GF-D8 (cell line): ENCODE measurements at places on chromosomes 3 and 15.

GRCh38 chr15:59917504-59918157, 86.5 kb upstream of the FOXB1 start:
- DNase-seq = no peak

DNA sequence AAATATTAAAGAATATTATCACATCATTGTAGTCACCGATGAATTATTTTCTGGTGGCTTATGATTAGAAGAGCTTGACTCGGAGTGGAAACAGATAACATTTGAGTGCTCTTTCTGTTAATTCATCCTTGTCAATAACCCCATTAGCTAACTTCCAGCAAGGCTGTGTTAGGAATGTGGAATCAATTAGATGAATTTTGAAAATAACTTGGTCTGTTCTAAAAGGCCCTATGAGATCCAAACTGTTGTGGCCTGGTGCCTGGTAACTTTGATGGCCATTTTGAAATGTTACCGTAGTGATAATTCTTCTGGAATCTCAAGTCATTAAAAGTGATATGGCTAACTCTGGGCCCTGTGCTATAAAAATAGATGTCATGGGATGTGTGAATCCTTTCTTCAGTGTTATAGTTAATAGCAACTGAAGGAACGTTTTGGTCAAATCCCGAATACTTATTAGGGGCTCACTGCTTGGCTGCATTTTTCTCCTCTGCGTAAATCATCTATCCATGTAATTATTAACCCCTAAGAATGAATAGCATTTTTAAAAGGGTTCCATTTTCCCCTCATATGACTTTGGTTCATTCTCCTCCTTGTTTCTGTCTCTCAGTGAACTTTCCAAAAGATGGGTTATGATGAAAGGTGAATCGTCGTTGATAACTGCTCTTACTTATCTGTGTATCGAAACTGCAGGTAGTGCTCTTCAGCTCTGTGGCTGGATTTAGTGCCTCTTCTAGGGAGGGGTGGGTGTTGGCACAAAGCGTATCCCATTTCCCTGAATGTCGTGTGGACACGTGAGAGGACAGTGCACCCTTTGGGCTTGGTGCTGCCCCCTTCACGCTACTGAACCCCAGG, 82.7 kb downstream of the IGF1R start:
- DNase-seq = no peak

- no peak for DNase-seq
Observed at GRCh38 chr15:83057696-83058376, 9.2 kb downstream of the BTBD1 start.

- no peak for DNase-seq
Observed at GRCh38 chr15:31353931-31354330, 27.3 kb downstream of the KLF13 start.

- DNase-seq = no peak
Observed at GRCh38 chr15:77208241-77208640, 137.3 kb upstream of the TSPAN3 start.

DNA sequence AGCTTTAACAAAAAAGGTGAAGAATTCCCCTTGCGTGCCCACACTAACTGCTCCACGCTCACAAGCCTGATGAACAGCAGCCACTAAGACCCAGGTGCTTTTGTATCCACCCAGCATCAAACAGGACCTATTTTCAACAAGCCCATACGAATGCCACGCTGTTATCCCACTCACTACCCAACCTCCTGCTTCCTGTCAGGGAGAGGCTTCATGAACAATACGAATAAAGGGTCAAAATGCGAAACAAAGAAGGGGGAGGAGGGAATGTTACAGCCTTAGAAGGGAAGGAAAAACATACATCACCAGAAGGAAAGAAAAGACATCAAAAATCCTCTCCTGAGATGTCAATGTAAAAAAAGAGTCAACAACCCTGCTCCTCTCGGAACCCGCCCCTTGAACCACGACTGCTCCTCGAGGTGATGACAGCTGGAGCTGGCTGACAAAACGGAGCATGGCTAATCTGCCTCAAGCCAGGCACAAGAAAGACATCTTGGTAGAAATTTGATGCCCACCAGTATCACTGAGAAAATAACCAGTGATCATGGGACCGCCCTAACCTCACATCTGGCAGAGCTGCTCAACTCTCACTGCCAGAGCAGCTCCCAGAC, 9.7 kb downstream of the ERC2 start:
- DNase-seq = no peak

- DNase-seq = no peak
Observed at GRCh38 chr15:74406992-74407705, 26.6 kb downstream of the SEMA7A start.

GRCh38 chr3:196662033-196662432, 22.5 kb downstream of the NRROS start:
- DNase-seq = no peak

DNA sequence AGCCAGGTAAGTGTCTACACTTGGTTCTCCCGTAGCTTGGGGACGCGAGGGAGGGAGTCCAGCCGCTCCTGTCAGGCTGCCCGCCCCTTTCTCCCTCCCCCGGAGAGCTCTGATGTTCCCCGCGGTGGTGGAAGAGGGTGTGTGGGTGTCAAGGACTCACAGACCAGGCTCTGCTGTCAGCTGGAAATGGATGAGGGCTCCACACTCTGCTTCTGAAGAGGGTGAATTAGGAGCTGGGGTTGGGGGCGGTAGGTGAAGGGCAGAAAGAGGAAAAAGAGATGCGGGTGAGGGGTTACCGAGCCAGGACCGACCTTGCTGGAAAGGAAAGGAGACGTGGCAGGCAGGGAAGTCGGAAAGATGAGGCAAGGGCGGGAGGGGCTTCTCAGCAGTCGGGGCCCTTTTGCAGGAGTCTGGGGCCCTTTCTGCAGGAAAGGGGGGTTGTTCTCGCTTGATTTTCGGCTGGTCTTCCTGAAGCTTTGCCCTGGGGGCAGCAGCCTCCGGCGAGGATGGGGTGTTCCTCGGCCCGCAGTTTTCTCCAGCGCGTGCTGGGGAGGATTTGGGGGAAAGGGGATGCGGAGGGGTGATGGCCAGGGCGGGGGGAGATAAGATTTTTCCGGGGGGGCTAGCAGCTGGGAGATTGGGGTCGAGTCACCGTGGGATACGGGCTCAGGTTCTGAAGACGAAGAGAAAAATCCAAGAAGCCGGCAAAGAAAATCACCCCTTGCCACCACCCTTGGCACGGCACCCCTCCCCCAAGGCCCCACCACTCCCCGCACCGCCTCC, 602 bp upstream of the BAHD1 start:
- no peak for DNase-seq

- no peak for DNase-seq
Observed at GRCh38 chr3:5264093-5264600, 76.6 kb downstream of the EDEM1 start.

GRCh38 chr15:57686657-57687056, 19.9 kb upstream of the POLR2M start:
- DNase-seq = no peak

DNA sequence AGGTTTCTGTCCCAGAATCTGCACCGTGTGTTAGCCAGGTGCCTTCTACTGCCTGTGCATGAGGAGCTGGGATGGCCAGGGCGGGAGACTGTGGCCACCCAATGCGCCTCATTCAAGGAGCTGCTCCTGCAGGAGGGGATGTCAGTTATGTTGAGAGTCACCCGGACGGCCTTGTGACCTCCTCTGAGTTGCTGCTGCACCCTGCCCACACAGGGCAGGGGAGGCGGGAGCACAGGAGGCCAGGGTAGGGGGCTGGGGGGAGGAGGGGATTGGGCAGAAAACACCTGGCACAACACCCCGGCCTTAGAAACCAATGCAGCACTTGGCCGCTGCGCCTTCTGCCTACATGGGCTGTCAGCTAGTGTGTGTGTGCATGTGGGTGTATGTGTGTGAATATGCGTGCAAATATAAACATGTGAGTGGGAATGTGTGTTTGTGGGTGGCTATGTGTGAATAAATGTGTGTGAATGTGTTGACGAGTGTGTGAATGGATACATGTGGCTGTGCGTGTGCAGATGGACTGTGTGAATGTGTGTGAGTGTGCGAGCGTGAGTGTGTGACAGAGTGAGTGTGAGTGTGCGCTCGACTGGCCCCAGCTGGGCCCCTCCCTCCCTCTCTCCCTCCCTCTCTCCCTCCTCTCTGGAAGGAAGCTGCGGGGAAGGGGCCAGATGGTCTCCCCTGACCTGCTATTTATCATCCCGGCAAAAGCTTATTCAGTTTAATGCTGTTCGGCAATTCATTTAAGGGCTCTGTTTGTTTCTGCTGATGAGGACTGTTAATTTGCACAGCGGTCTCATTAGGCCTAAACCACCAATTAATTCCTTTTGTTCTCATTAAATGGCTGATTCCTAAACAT, 106.9 kb downstream of the TLE3 start:
- no peak for DNase-seq

DNA sequence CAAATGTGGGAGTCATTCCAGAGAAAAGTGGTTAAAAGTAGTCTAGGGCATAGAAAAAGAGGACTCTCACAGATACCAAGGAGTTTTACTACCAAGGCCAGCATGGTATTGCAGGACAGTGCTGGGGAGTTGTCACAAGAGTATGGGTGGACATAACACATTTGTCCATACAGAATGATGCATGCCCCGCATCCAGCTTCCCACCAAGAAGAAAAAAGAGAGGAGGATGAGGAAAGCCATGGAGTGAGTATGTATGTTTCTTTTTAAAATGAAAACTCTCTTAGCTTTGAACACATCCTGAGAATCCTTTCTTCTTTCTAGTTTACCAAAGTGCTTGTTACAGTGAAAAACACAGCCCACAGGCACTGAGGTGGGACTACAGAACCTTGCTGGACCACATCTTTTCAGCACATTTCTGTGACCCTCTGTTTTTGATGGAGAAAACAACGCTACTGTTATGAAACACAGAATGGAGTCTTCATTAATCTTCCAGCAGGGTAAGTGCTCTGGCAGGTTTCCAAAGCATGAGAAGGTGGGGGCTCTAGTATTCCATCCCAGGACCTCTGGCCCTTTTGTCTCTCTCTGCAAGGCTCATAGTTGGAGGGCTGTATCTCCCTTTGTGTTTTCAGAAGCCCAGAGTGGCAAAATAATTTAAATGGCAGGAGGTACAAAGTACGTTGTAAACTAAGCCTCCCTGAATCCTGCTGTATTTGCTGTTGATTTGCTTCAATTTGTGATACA, 12.7 kb downstream of the NR2E3 start:
- no peak for DNase-seq

- DNase-seq = no peak
Observed at GRCh38 chr3:43583481-43583880, 38.3 kb downstream of the ANO10 start.

- DNase-seq = no peak
Observed at GRCh38 chr15:41661078-41661517, 893 bp downstream of the MGA start.

DNA sequence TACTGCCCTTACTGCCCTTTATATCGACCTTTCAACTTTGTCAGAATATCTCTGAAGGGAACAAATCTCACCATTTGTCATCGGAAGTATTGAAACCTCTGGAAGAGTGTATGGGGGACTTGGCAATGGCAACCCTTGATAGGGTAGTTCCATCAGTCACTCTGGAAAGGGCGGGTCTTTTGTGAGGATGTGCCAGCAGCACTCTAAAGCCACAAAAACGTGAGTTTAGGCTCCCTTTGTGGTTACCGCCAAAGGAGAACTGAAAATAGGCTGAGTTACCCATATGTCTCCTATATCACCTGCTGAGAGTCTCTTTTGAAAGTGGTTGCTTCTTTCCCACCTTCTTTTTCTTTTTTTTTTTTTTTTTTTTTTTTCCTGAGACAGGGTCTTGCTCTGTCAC, 296.8 kb upstream of the CHRM5 start:
- no peak for DNase-seq

GRCh38 chr3:130841357-130841756, 52.5 kb upstream of the ATP2C1 start:
- no peak for DNase-seq

DNA sequence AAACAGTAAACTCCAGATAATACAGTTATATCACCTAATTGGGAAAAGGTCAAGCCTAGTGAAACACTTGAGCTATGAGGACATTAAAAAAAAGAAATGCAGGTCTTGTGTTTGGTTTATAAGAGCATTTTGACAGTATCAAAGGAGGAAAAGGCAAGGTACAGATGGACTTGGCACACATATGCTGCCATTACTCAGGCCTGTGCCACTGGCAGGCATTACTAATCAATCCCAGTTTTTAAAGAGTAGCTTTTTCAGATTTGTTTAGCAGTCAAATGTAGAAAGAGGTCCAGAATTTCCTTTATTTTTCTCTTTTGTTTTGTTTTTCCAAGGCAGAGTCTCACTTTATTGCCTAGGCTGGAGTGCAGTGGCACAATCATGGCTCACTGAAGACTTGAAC, 38.9 kb downstream of the MDFIC2 start:
- no peak for DNase-seq

- no peak for DNase-seq
Observed at GRCh38 chr3:150414258-150414657, 6.2 kb downstream of the TSC22D2 start.
